Suppressor macrophage (primary cell): ENCODE measurements at places on chromosomes 12 and 14.

DNA sequence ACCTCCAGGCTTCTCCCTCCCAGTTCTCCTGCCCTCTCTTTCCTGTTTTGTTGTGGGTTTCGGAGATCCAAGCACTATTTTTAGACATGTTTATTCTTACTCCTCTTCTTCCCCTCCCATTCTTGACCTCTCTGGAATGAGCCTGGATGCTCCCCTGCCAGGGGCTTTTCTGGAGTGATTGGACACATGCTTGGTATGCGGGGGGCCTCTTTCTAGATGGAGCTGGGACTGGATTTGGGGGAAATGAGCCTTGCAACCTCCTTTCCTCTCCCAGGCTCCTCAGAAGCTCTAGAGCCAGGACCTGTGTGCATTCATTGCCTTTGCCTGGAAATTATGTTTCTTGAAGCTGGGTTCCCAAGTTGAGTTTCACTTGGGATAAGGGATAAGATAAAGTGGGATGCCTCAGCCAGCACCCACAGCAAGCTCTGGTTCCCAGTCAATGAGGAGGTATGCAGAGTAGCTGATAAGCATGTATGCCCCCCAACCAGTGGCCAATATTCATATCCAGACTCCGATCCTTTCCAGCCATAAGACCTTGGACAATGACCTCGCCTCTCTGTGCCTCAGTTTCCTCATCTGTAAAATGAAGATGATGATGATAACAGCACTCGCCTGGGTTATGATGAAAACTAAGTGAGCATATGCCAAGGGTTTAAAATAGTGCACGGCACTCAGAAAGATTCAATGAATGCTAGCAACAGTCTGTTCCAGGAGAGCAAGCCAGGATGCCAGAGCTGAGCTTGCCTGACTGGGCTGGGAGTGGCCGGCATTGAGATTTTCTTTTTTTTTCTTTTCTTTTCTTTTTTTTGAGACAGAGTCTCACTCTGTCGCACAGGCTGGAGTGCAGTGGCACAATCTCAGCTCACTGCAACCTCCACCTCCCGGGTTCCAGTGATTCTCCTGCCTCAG, 97.8 kb downstream of the SCARB1 start:
- DNase-seq, result no peak

DNA sequence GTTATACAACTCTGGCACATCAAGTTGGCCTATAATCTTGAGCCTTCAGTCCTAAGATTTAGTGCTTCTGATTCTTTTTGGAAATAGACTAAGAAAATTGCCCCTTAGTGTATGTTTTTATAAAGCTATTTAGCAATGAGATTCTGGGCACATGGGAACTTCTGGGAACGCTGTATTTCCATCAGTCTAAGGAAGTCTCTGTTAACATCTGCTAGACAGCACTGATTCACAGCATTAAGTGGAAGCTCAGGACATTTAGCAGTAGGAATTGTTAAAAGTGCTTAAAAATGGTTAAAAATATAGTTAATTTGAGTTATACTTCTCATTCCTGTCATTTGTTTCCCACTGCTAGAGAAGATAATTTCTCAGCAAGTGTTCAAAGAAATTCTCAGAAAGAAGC, 579.1 kb downstream of the SLC16A7 start:
- no peak for DNase-seq

GRCh38 chr12:120466560-120467315, 2.8 kb downstream of the SRSF9 start:
- peak; percentile 42 for DNase-seq

DNA sequence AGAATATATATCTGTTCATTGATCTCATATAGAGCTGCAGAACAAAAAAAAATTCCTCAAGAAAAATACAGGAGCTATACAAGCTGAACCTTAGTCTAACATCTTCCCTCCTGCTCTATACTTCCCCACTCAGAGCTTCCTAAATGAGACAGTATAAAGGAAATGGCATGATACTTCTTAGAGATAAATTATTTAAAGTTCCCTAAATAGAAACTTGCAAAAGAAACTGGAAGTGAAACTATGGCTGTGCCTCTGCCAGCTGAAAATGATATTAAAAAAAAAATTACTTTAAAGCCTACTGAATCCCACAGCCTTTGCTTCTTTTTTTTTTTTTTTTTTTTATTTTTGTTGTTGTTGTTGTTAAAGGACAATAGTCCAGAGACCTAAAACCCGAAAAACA, 11.6 kb upstream of the NEK9 start:
- DNase-seq, result peak; percentile 80

GRCh38 chr14:101791919-101792572, 30.5 kb downstream of the PPP2R5C start:
- DNase-seq, result no peak

GRCh38 chr14:100261621-100262020, 22.7 kb downstream of the YY1 start:
- DNase-seq, result no peak

- DNase-seq, result no peak
Measured at GRCh38 chr14:71243697-71244096, 336.4 kb downstream of the PCNX1 start.

GRCh38 chr14:54713379-54713778, 146.5 kb downstream of the SAMD4A start:
- DNase-seq, result no peak

DNA sequence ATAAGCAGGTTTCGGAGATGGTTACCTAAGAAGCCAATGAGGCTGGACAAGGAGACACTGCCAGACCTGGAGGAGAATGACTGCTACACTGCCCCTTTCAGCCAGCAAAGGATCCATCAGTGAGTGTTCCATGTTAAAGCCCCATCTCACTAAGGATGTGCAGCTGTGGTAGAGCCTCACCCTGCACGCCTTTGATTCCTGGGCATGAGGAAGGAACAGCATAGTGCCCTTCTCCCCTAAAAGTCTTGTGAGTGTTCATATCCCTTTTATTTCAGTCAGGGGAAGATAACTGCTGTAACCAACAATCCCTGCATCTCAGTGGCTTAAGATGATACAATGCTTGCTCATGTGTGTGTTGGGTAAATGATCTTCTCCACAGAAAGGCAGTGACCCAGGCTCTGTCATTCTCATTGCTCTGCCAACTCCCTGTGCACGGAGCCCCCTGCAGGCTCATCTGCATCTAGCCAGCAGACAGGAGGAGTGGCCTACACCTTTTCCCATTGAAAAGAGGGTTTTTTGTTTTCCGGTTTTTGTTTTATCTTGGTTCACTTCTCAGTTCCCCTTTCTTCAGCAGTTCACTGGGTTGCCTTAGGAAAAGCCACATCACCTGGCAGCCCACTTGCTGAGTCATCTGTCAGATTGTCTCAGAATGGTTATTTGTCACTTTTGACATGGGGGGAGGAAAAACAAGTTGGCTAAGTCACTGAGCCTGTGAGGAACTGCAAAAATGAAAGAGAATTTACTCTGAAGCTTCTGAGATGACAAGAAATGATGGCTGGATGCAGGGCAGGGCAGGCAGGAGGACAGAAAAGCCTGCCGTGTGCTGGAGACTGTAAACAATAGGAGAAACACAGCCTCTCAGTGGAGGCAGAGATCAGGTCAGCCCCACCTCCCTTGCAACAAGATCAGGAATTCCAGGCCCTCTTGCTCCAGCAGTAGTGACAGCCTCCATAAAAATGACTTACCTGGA, 193.3 kb downstream of the ANO4 start:
- peak; percentile 20 for DNase-seq

GRCh38 chr12:24911271-24911791, 37.6 kb downstream of the BCAT1 start:
- peak; percentile 51 for DNase-seq

- no peak for DNase-seq
Measured at GRCh38 chr12:89345376-89345775, 6.9 kb downstream of the DUSP6 start.

DNA sequence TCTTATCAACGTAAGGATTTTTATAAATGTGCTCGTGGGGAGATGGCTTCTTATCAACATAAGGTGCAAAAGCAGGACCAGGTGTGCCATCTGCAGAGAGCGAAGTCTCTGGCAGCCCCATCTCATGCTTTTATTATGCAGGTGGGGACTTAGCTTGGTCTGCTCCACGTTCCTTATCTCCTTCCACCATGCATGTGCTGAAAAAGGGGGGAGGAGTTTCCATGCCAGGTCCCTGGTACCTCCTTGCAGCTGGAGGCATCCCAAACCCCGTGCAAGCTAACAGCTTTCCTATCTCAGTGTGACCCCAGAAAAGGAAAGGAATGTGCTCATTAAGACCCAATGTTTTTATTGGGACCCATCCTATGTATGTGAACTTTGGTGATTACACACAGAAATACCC, 608.5 kb downstream of the TMEM121 start:
- DNase-seq, result no peak

- no peak for DNase-seq
Measured at GRCh38 chr12:50545213-50545612, 40.4 kb downstream of the DIP2B start.

DNA sequence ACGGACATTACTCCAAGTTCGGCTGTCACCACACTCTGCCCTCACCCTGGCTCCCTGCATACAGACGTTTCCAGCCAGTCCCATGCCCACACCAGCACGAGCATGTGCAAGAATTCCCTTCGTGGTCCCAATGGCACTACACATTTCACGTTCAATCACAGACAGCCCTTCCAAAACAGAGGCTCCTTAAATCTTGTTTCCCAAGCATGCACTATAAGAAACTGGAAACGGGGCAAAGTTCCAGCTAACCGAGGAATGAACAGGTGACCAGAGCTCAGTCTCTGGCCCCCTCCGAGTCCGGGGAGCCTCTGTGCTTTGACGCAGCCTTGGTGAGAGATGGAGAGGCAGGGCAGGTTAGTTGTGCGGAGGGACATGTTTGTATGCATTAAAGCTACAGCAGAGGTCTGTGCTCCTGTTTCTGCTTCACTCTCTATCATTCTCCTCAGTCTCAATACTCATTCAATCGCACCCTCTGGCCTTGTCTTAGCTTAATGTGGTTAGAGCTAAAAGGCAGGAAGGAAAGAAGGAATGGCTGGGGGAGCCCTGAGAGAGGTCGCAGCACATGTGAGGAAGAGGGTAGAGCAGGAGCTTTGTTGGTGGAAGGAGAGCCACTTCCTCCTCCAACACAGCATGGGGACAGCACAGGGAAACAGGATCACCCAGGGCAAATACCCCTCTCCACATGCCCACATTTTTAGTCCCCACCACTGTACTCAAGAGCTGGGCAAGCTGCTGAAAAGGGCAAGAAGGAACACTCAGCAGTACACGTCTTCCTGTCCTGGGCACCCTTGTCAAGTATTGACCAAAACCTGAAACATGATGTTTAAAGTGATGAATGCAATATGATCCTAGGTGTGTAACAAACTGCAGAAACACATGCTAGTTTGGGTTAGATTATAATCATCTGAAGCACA, 12.2 kb upstream of the SELPLG start:
- no peak for DNase-seq

DNA sequence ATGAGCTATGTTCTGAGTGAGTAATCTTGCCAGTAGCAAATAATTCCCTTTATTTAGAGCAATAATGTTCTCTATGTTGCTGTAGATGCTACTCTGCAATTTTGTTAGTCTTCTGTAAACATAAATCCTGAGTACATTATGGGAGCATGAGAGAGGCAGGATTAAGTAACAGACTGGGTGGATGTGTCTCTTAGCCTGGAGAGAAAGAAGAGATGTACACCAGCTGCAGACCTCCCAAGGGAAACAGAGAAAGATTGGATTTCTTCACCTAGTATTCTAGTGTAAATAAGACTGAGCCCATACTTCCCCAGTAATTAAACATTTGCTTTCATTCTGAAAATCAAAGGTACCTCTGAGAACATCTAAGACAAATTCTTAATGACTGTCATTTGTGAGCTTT, 564.0 kb downstream of the TRHDE start:
- DNase-seq, result no peak

DNA sequence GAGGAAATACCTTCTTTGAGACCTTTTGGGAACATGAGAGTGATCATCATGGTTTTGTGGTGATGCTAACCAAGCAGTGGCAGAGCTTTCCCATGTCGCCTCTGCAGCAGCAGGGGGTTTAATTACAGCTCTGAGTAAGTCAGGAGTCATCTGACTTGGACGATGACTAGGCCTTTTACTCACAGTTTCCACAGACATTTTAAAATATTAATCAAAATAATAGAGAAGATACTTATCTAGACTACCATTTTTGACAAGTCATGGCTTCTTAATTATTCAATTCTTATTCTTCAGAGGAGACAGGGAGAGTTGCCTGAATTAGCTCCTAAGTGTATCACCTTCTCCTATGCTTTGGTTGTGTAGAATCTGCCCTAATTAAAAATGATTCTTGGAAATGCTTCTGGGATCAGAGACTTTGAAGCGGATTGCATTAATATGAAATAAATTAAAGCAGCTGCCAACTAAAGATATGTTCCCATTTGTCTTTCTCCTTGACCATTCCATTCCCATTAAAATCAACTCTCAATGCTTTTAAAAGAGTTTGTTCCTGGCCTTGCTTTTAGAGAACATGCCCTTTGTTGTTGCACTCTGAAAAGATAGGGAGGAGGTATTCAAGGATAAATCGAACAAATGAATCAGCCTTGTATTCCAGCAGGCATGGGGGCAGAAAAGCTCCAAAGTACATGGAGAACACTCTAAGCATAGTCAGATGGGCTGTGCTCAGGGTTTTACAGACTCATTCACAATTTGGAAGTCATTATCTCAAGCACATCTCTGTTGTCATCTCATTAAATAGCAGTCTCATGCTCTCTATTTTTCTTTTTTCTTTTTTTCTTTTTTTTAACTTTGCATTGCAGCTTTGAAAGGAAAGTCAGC, 7.7 kb upstream of the IFNG-AS1 start:
- DNase-seq, result no peak

DNA sequence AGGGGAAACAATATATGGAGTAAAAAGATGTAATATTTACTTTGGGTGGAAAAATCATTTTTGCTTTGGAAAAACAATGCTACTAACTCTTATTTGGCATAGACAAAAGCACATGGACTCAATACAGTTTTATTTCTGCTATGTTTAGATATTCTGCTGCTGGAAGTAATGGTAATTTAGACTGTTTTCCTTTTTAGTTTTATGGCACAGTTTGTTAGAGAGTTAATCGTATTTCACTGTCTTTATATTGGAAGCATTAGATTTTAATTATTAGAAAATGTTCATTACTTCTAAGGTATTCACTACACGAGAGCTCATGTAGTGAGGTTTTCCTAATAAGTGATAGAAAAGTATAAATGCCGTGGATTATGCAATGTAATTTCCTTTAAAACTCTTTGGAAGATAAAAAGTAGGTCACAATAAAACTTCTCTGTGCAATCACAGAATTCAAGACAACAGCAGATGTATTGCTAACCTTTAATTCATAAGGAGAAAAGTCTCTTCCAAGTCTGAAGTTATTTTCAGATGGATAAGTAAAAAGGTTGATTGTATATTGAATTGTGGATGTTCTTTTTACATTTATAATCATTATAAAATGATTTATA, 851.8 kb downstream of the TMTC2 start:
- DNase-seq, result no peak

GRCh38 chr12:71029302-71029701, 108.8 kb upstream of the PTPRR start:
- DNase-seq, result no peak

DNA sequence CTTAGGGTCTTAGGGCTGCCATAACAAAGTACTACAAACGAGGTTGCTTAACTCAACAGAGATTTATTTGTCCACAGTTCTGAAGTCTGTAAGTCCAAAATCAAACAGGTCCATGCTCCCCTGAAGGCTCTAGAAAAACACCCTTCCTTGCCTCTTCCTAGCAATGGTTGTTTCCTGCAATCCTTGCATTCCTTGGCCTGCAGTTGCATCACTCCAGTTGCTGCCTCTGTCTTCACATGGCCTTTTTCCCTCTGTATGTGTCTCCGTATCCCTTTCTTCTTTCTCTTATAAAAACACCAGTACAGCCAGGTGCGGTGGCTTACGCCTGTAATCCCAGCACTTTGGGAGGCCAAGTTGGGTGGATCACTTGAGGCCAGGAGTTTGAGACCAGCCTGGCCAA, 17.4 kb downstream of the KCNMB4 start:
- no peak for DNase-seq
